ENCODE measurements at places on chromosomes 4 and X.

GRCh38 chr4:176034499-176034898 is 31.1 kb upstream of the WDR17 start:
- peak; percentile 14 for DNase-seq

GRCh38 chr4:147163311-147163710 is 217.6 kb upstream of the TTC29 start:
- DNase-seq, result no peak

- DNase-seq, result no peak
Measured at GRCh38 chr4:56115898-56116297, 167.2 kb downstream of the CEP135 start.

- no peak for DNase-seq
Measured at GRCh38 chr4:71181332-71181731, 157.5 kb upstream of the SLC4A4 start.

DNA sequence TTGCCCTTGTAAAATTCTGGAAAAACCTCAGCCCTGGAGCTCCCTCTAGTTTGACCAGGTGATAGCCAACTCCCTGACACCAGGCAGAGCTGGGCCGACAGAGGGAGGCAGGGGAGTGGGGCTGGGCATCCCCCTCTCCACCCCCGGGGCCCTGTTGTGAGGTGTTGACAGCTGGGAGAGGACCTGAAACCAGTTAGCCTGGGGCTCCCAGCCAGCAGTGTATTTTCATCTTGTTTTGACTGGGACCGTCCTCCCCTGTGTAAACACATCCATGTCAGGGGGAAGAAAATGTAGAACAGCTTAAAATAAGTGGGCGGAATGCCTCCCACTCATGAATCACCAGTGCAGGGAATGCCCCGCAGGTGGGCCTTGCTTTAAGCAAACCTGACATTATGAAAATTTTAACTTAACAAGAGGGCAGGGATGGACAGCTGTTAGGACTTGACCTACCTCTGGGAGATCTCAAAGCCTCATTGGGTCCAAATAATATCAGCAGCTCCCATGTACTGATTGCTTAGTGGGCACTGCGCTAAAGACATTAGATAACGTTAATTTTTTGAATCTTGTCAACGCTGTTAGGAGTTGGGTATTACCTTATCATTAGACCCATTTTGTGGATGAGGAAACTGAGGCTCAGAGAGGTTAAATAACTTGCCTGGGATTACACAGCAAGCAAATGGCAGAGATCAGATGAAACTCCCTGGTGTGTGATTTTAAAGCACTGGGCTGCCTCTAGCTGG is 45.9 kb downstream of the TSC22D3 start:
- no peak for DNase-seq

DNA sequence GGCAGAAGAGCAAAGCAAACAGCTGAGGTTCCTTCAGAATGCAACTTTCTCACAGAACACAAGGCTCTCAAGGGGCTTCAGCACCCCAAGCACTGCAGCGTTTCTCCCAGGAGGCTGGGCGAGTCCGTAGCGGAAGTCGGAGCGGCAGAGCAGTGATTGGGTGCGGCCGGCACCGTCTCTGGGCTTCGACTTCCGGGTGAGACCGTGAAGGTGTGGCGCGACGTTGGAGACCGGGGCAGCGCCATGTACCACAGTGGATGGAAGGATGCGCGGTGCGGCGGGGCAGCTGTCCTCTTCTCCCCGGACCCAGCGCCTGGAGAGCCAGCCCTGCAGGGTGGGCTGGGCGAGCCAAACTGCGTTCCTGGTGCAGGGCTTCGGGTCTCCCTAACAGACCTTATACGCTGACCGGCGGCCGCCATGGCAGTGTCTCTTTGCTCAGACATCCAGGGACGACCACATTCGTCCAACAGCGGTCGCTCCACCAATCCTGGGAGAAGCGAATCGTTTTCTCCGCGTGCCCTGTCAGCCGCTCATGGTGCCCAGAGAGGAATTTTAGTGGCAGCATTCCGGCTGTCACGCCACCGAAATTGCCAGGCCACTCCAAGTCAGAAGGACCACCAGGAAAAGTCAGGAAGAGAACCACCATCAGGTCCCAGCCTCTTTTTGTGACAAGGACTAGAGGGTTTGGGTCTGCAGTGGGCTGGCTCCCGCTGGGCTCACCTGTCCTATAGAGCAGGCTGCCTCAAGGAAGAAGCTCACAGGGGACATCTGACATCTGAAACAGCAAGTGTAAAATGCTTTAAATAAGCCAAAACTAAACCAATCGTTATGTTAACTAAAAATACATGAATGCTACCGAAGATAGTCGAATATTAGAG is 20.5 kb downstream of the TRIM61 start:
- peak; percentile 12 for DNase-seq

GRCh38 chrX:1554469-1555210 is 17.7 kb upstream of the P2RY8 start:
- no peak for DNase-seq

GRCh38 chrX:154121961-154122360 is 22.1 kb upstream of the OPN1LW start:
- DNase-seq, result no peak

- no peak for DNase-seq
Measured at GRCh38 chr4:31968842-31969241, 1248.7 kb downstream of the PCDH7 start.

DNA sequence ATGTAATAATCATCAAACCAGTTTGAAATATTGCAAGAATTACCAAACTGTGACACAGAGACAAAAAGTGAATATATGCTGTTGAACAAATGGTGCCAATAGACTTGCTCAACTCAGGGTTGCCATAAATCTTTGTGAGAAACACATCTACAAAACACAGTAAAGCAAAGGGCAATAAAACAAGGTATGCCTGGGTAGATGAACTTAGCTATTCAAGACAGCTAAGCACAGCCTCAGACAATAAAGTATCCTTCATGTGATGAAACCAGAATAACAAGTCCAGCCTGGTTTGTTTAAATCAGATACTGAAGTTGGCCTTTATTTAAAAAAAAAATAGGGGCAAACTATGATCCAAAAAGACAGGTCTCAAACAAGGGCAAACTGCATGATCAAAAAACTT is 19.2 kb downstream of the LAMTOR3 start:
- no peak for DNase-seq

GRCh38 chrX:7110821-7111276 is 36.7 kb upstream of the STS start:
- no peak for DNase-seq

- DNase-seq, result no peak
Measured at GRCh38 chrX:21606002-21606401, 52.1 kb downstream of the KLHL34 start.

DNA sequence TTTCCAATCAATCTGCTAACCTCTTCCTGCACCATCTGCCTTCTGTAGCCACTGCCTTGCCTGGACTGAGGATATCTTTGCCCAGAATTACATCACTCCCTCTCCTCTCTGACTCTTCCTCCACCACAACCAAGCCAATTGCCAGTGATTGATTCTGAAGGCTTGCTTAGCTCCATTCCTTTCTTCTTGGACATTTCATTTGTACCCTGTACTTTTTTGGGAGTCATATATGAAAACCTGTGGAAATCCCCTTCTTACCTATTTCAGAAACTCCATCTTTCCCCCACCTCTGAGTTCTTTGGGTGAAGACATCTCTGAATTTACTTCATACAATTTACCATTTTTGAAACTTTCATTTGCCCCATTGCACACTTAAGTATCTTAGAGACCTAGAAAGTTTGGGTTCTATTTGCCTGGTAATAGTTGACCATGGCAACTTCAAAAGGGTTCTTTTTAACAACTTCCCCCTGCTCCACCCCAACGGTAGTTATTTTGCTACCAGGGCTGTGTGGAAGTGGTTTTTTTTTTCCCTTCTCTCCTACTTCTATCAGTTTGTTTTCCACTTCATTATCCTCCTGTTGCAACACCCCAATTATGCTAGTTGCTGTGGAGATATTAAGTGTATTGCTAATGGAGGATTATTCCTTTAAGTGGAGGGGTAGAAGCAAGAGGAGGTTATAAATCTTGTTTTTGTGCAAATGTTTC is 14.3 kb downstream of the SGMS2 start:
- no peak for DNase-seq

GRCh38 chr4:108107729-108108382 is 60.9 kb downstream of the LEF1 start:
- DNase-seq, result no peak

DNA sequence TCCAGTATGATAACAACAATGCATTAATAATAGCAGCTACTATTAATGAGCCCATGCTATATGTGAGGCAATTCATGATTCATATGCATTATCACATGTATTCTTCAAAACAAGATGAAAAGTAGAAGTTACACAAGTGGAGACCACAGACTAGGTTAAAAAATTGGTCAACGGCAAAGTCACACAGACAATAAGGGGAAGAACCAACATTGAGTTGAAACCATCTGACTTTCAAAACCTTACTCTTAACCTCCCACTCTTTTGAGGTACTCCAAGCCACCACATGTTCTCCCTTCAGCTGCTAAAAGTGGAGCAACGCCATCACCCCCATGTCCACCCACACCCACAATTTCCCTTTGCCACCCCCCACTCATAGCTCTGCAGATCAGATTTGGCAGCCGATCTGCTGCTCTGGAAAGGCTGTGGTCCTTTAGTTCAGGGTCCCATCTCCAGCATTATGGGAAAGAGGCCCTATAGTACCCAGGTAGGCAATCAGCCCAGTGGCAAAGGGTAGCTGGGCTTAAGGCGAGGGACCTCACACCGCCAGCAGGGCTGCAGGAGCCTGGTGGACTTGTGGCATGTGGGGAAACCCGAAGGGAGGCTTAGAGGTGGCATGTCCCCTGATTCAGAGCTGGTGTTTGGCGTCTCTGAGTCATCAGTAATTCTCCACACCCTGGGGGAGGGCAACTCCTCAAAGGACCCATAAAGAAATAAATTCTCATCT is 33.5 kb upstream of the CYBB start:
- no peak for DNase-seq

GRCh38 chr4:11402192-11402591 is 26.5 kb downstream of the HS3ST1 start:
- no peak for DNase-seq

DNA sequence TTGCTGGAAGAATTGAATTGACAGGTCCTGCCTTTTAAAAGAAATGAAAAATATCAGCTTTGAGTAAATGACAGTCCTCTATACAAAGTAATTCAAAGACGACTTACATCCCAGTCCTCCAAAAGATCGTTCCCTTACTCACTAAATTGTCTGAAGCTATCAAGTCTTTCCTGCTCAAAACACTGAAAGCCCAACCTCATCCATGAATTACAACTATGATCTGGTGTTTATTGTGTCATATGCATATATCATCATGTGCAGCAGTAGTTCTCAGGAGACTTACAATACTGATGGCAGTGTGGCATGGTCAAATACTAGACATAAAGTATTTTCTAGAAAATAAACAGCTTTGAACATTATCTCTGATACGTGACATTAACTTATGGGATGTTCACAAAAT is 97.8 kb downstream of the PDGFC start:
- no peak for DNase-seq

GRCh38 chrX:100636321-100636991 is at the start of gene TSPAN6:
TSS of gene TSPAN6 (minus strand) at chrX:100636806. CDS start at chrX:100636694, 112 bp downstream.
- peak; percentile 84 for DNase-seq

- no peak for DNase-seq
Measured at GRCh38 chr4:114137984-114138383, 158.5 kb upstream of the ARSJ start.

- DNase-seq, result no peak
Measured at GRCh38 chr4:111610681-111611080, 534.6 kb upstream of the FAM241A start.

DNA sequence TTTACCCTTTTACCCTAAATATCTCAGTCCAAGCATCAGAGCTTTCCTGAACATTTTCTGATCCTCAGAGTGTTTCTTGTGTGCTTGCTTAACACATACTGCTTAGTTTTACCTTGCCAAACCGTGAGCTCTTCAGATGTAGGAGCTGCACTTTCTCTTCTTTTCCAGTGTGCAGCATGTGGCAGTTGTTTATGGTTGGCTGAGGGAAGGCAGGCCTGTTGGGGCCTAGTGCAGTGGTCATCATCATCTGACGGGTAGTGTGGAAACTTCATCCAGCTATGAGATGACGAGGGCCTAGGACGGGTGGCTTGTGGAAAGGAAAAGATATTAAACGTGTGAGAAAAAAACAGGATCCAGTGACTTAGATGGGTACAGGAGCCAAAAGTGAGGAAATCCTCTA is 21.5 kb downstream of the VBP1 start:
- no peak for DNase-seq

GRCh38 chr4:162170509-162170908 is 6.7 kb upstream of the FSTL5 start:
- DNase-seq, result no peak

- no peak for DNase-seq
Measured at GRCh38 chrX:51484616-51485015, 11.8 kb downstream of the NUDT11 start.

DNA sequence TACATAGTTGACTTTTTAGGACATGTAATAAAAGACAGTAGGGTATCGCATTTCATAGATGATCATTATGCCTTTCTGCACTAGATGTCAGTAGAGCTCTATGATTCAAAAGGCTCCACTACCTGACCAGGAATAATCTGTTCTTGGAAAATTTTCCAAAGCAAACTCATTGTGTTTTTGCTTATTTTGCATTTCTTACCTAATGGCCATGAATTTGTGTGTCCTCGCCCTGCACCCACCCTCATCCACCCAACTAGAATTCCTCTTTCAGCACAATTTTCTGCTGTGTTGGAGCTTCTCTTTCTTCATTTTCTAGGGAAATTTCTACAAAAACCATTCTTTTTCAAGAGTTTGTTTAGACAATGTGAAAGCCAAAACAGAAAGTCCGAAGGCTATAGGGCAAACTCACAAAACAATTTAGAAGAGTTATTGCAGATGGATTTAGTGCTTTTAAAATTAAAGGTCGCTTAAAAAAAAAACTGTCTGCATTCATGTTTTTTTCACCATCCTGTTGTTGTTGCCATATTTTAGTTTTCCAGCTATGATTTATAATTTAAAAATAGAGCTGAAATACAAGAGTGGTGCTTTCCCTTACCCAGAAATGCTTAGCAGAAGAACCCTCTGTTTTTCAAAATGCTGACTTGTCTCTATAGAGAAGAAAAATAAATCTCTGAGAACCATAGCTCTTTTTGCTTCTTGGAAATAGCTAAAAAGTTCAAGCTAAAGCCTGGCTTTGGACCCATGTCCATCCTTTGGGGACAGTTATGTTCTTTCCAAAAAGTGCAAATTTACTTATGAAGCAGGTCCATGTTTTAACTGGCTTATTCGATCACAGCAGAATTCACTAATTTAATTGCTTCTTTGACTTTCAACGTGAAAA is 183.7 kb downstream of the SPATA18 start:
- peak; percentile 25 for DNase-seq

GRCh38 chr4:41121906-41122305 is 92.4 kb downstream of the APBB2 start:
- DNase-seq, result no peak

DNA sequence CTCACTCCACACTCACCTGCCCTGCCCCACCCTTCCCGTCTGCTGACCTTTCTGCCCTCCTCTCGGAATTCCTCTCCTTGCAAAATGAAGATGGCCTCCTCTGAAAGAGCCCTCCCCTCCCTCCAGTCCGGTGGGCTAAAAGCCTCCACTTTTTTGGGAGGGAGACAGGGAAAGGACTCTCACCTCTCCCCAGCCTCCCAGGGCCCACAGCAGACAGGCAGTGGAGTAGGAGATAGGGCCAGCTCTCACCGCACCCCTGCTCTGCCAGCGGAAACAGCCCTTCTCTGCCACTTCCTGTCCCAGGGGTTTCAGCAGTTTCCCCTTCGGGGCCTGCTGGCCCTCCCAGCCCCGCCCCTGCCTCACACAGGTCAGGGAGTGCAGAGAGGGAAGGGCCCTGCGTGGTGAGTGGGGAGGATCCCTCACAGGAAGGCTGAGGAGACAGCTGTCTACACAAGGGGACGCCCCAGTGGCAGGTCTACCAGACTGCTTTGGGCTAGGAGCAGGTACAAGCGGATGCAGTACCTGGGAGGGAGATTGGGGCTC is 18.2 kb downstream of the ELF4 start:
- DNase-seq, result peak; percentile 47
